Naive B cell (primary cell): ENCODE measurements at places on chromosomes 3 and 15.

DNA sequence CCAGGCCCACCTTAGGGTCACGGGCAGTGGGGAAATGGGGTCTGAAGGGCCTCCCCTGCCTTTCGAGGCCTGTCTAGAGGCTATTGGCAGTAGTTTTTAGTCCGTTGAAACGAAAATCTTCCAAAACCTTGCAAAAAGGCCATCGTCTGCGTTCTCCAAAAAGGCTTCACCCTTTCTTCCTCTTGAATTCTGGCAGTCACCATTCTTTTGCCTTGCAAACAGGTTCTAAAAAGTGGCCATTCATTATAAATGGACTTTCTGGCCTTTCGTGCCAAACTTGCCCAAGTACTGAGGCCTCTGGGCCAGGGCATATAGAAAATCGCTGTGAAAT is 367 bp upstream of the TARS3 start:
- DNase-seq: no peak

DNA sequence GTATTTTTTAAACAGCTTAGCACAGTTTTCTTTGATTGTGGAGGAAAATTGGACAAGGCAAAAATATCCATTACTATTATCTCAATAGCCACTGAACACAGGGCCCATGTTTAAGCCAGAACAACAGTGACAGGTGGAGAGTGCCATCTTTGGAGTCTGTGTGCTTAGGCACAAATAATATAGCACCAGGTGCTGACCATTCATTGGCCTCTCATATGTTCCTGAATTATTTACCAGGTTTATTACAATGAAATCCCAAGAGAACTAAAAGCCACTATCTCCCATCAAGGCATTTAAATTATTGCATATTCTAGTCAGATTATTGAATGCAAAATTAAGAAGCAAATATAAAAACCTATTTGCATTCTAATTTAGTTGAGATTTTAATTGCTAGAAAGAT is 39.6 kb downstream of the GPR156 start:
- no peak for DNase-seq

DNA sequence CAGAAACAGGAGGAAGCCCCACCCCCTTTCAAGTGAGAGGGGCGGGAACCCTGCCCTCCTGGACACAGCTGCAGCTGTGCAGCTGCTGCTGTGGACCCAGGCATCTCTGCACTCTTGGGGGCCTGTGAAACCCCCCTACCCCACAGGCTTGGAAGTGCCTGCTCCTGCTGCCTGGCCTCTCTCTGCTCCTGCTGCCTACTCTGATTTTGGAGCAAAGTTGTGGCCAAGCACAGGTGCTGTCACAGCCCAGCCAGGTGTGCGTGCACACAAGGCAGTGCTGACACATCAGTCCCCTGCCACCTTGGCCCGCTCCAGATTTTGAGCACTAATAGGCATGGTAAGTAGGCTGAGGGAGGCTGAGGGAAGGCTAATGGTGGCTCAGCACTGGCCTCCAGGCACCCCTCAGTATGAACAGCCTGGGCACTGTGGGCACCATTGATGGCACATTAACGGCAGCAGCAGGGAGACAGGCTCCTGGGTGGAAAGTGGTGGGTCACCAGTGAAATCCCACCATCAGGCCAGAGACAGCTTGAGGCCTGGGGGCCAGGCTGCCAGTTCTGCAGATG is 890.9 kb downstream of the GBE1 start:
- DNase-seq: no peak

DNA sequence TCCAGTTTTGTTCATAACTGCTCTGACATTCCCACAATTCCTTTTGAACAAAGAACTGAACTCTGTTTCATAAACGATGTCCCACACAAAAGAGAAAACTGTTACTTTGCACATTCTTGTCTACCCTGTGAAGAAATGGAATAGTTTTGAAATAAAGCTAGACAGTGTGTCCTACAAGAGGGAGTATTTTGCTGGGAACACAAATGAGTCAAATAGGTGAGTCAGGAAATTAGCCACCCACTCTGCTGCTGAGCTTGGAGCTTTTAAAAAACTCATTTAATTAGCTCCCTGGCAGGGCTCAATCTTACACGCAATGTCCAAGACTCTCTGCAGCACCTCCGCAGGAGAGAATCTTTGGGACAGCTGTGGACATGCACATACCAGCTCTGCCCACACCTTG is 193.4 kb downstream of the SLC9A9 start:
- DNase-seq: no peak

GRCh38 chr3:173932624-173933023 is 535.1 kb downstream of the NLGN1 start:
- DNase-seq: no peak

DNA sequence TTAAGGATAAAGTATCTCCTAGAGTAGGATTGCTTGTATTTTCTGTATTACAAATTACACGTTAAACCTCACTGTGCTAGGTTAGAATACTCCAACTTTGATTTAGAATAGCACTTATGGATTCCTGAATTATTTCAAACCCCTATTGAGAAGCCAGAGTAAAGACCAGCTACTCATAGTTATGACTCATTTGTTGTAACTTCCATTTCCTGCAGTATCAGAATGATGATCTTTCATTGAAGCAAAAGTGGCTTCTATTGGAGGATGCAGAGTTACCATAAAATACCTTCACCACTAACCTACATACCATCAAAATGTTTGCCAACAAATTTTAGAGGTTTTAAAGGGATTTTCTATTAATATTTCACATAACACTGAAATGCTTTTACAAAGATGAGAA is 1322.7 kb upstream of the ALCAM start:
- DNase-seq: no peak

- DNase-seq: no peak
Observed at GRCh38 chr3:180048103-180048502, 11.4 kb upstream of the PEX5L start.

DNA sequence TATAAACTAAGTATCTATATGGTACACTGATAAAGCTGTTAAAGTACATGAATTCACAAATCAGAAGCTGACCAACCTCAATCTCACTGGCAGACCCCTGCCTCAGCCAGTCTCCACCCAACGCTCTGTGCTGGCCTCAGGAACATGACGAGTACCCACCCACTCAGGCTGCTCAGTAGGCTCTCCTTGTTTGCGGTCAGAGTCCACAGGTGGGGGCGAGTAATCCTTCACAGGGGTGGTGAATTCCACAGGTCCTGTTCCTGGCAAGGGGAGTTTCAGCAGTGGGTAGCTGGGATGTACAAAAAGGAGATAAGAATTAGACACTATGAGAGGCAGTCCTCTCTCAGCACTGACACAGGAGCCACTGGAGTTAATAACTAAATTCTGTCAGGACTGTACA is 40.9 kb downstream of the SCAP start:
- no peak for DNase-seq

- no peak for DNase-seq
Observed at GRCh38 chr3:23152989-23153388, 50.1 kb upstream of the UBE2E2 start.

- no peak for DNase-seq
Observed at GRCh38 chr3:71491154-71491752, 92.3 kb downstream of the FOXP1 start.

DNA sequence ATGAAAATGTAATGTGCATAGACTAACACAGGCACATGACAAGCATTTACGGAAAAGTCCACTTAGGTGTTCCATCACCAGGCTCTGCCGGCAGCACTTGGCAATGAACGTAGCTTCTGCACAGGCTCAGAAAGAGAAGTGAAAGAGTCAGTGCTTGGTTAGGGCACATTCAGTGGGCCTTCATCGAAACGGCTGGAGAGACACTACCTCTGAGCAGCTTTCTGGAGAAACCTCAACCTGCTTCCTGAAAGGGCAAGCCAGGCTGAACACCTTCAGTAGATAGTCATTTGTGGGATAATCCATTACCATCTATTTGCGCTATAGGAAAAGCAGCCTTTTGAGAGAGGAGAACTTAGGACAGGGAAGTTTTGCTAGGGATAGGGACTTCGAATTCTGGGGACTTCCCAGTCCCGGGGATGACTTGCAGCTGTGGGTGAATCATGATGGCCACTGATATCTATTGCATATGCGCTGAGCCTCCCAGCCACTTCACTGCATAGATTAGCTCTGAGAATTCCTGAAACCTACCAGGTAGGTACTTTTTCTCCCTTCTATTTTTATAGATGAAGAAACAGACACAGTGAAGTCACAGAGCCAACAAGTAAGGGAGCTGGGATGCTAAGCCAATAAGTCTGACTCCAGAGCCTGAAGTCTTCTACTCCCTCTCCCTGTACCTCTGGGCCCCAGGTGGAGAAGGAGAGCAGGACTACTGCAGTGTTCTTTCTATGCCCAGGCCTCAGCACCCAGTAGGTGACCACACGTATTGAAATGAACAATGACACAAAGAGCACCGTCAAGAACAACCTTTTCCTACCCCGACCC is 4.2 kb upstream of the SH2D7 start:
- DNase-seq: peak; percentile 25

DNA sequence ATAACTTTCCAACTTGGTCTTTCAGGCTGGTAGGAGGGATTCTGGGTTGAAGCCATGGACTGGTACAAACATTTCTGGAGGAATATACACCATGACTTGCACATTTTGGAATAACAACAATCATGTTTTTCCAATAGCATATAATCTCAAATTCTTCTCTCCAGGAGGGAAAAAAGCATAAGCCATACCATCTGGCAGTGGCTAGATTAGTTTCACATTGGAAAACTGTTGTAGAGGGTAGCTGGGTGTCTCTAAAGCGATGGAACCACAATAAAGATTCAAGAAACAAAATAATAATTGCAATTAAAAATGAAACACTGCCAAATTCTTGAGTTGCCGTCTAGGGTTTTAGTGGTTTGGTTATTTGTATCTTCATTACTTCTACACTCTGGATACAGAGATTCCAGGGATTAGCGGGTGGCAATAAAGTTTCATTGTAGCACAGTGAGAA is 278.5 kb upstream of the RASGRP1 start:
- DNase-seq: no peak

GRCh38 chr3:41307065-41307464 is 107.8 kb downstream of the CTNNB1 start:
- no peak for DNase-seq

- no peak for DNase-seq
Observed at GRCh38 chr3:136805795-136806194, 13.1 kb upstream of the SLC35G2 start.

DNA sequence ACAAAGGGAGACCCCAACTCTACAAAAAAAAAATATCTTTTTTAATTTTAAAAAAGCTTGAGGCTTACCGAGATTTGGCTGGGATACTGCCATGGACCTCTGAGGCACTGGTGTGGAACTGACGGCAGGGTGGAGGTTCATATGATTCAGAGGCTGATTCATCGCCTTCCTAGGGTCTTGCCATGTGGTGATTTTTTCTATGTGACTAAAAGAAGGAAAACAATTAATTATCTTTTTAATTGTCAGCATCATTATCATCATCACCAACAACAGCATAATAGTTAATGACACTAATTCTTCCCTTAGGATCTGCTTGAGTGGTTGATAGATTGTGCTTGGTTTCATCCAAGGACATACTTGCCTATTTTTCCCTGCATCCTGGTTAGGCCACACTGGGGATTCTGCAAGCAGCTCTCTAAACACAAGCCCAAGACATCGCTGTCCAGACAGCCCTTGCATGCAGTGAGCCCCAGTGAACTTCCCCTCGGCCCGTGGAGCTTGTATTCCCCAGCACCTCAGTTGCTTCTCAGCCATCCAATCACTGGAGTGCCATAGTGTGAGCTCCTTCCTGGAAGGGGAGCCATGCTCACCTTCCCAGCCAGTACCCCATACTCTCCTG is 84.9 kb downstream of the WWTR1 start:
- no peak for DNase-seq

- no peak for DNase-seq
Observed at GRCh38 chr15:91711384-91712033, 142.0 kb upstream of the SLCO3A1 start.

- DNase-seq: no peak
Observed at GRCh38 chr3:35954413-35954812, 315.1 kb downstream of the ARPP21 start.

DNA sequence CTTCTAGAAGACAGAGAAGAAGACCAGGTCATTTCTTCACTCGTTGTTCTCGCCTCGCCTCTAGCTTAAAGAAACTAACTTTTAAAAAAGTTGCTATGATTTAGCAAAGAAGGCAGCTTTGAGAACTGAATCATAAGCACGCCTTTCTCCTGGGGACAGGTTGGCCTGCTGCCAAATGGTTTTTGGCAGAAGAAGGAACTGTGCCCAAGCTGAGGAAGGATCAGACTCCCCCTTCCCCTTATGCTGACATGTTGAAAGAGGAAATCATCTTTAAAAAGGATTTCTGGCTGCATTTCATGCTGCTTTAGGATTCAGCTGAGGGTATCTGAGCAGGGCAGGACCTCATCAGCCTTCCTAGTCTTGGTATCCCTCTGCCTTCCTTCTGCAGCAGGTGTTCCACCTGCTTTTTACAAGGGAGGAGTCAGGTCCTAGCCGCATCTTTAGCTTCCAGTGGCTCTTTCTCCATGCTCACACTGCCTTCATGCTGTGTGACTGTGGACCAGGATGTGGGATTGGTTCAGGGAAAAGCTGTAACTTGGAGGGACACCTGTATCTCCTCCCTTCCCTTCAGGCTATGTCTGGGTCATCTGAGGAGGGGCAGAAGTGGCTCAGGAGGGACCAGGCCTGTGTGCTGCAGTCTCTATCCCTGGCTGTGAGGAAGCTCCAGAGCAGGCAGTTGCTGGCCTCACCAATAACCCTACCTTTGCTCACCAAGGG is 34.1 kb upstream of the HACD2 start:
- DNase-seq: peak; percentile 41

DNA sequence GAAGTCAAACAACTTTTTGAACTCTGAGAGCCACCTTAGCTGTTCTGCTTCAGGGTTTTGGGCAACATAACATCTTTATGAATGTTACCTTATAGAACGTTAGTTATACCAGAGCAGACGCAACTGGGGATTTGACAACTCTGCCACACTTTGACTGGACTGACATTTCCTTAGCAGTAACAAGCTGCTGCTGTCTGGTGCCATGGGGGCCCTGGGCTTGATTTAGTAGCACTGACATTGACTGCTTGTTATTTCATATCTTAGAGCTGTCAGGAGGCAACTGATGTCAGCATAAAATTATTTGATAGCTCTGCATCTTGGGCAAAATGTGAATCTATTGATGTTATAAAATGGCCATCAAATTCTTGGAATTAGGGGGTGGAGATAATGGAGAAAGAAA is 285.4 kb downstream of the ROBO2 start:
- no peak for DNase-seq

DNA sequence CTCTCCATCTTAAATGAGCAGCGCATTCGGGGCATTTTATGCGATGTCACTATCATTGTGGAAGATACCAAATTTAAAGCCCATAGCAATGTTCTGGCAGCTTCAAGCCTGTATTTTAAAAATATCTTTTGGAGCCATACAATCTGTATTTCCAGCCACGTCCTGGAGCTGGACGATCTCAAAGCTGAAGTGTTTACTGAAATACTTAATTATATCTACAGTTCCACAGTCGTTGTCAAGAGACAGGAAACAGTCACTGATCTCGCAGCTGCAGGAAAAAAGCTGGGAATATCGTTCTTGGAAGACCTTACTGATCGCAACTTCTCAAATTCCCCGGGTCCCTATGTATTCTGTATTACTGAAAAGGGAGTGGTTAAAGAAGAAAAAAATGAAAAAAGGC is 44.4 kb upstream of the RASA2 start:
- DNase-seq: no peak
